ENCODE measurements at places on chromosomes 5 and 9.

DNA sequence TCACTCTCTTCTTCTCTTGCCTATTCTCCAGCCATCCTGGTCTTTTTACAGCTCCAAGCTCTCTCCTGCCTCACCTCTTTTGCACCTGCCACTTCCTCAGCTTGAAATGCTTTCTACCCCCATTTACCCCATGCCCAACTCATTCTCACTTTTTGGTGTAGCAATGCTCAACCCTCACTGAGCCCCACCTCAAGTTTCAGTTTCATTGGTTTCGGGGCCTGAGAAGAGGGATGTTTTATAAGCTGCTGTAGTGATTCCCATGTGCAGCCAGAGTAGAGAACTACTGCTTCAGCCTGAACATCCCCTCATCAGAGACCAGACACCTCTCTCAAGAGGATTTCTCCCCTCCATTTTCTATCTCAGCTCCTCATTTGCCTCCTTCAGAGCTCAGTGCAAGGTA, 45.2 kb upstream of the FYB1 start:
- no peak for DNase-seq

DNA sequence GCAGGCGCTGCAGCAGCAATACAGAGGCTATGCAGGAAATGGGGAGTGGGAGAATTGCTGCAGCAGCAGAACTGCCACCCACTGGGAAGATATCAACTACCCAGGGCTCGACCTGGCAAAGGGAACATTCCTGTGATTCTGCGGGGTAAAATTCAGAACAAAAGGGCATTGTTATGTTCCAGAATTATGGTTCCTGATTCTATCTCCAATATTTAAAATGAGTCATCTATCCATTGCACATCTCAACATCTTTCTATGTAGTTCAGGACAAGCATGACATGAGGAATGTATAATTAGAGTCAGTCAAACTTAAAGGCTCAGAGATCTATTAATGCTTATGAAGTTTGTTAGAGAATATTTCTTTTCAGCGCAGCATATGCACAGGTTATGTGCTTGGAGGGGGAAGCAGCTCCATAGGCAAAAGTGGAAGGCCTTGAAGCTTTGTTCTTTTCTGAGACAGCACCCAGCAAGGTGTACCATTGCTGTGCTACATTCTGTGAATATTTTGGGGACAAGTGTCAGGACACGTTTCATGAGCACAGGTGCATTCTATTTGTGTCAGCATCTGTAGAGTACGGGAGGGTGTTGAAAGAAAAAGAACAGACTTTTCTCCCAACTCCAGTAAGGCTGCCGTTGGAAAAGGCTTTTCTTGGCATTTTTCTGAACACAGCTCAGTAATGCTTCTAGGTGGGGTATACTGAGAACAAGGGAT, 395.6 kb upstream of the MPDZ start:
- no peak for DNase-seq

- no peak for DNase-seq
Observed at GRCh38 chr5:132243366-132243977, 14.0 kb upstream of the PDLIM4 start.

- no peak for DNase-seq
Observed at GRCh38 chr5:109558952-109559351, 130.8 kb upstream of the MAN2A1 start.

GRCh38 chr5:179131321-179131835, 71.2 kb downstream of the ZNF354C start:
- no peak for DNase-seq

- DNase-seq: no peak
Observed at GRCh38 chr5:7869474-7870136, 657 bp downstream of the MTRR start.

DNA sequence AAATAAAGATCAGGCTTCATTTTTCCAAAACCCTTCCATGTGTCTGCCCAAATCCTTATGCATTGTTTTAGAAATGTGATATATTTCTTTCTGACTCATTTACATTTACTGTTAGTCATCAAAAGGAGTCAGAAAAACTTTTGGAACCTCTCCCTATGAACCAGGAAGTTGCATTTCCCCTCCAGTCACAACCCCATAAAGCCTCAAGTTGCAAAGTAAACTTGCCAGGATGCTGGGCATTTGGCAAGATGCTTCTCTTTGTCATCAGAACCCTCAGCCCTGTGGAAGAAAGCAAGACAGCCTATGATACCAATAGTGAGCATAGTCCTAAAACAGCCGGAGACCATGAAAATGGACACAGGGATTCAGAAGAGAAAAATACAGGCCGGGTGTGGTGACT, 84.2 kb downstream of the MUSK start:
- no peak for DNase-seq

GRCh38 chr5:55650386-55650785, 61.7 kb downstream of the SLC38A9 start:
- DNase-seq: no peak

- DNase-seq: no peak
Observed at GRCh38 chr9:120137186-120137840, 442.7 kb downstream of the CDK5RAP2 start.

DNA sequence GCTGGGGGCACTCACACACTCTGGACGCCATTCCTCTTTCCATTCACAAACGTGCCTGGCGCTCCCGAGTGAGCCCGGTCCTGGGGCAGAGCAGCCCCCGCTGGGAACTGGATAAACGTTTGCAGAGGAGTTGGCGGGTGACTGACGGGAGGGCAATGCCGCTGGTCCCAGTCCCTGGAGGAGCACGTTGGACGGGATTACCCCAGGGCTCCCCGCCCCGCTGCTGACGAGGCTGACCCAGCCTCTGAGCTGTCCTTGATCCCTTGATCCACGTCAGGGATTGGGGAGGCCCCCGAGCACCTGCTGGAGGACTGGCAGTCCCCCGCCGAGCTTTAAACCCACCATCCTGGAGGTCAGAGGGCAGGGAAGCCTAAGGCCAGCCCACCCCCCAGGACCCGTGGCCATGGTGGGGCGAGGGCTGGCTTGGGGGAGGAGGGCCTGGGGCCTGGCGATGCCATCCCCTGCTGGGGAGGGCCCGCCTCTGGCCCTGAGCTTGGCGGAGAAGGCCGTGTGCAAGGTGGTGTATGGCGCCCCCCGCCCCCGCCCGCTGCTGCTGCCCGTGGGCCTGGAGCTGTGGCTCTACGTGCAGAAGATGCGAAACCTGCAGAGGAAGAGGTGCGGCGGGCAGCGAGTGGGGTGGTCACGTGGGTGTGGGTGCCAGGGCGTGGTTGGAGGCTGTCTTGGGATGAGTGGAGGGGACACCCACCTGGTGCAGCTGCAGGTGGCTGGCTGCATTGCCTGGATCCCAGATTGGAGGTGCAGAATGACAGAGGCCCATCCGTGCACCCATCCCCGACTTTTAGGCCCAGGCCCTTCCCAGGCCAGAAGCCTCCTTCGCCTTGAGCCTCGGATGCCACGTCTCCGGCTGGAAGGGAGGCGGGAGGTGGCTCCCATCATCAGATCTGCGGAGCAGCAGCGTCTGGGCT, 4.5 kb downstream of the GPSM1 start:
- DNase-seq: no peak

DNA sequence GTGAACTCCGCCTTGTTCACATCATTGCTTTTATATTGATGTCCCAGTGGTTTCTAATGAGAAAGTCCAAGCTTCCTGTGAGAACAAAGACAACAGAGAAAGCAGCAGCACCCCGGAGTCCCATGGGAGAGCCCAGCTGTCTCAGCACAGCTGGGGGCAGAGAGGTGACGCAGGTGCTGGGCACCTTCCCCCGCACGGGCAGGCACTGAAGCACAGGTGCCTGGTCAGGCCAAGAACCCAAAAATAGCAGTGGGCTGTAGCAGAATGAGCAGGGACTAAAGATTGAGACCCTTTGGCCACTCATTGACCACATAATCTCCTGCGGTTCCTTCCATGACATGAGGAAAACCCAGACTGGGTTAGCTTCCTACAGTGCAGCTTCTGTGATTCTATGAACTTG, 18.8 kb downstream of the SRD5A1 start:
- no peak for DNase-seq

- DNase-seq: no peak
Observed at GRCh38 chr9:36485647-36486328, 85.7 kb upstream of the RNF38 start.

GRCh38 chr9:98372077-98372836, 116.8 kb upstream of the TBC1D2 start:
- DNase-seq: no peak

DNA sequence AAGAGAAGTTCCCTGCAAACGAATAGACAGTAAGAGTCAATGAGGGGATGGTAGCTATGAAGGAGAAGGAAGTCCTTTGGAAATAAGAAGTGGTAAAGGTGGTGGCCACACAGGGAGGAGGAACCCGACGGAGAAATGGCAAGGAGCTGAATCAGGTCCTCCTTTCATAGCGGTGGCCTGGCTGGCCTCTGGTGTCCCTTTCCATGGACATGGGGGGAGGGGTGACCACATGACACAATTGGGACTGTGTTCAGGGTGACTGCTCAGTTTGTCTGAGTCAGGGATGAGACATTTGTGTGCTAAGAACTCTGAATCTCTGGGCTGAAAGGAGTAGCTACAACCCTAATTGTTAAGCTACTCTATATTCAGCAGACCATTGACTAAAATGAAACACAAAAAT, 28.7 kb upstream of the TIMD4 start:
- no peak for DNase-seq

- no peak for DNase-seq
Observed at GRCh38 chr5:179220716-179221115, 124.5 kb downstream of the ADAMTS2 start.

GRCh38 chr5:162769019-162769418, 668.4 kb upstream of the CCNG1 start:
- no peak for DNase-seq

- DNase-seq: no peak
Observed at GRCh38 chr9:14277244-14277643, 36.7 kb downstream of the NFIB start.

DNA sequence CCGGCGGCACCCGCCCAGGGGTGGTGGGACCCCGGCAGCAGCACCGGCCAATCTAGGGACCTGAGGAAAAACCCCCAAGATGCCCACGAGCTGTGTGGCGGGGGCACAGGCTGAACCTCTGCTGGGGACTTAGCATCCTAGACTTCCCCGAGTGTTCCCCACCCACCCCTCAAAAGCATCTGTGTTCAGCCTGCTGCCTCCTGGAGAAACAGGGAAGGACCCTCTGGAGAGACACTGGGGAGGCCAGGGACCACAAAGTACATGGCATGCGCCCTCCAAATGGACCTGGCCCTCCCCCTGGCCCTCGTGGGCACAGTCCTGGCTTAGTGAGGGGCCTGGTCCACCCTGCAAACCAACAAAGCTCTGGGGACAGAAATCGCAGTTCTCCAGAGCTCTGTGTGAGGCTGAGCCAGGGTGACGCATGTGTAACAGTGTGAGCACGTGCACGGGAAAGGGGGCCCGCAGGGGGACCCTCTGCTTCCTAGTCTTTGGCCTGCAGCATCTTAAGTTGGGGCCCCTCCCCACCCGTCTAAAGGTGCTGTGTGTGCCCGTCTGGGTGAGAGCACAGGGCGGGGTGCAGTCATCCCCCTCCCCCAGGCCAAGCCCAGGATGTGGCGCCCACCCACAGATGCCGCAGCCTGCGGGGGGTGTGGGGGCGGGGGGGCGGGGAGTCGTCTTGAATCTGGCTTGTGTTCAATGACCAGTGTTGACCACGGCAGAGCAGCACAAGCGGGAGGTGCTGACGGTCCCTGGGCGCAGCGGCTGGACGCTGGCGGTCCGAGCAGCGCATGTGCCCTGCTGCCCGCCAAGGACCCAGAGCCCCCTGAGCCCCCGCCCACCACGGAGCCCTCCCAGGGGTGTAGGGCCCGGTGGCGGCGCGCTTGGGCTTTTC, 672 bp upstream of the KCNT1 start:
- no peak for DNase-seq

All from left lobe of liver (tissue), 2 donors.